ENCODE measurements at places on chromosomes 12 and 14.

- DNase-seq = no peak
Observed at GRCh38 chr14:73924337-73924736, 25.6 kb downstream of the FAM161B start.

GRCh38 chr12:27207615-27208413 lies 36.3 kb upstream of the STK38L start:
- DNase-seq = no peak

GRCh38 chr14:91237219-91237618 lies 7.3 kb downstream of the GPR68 start:
- DNase-seq = no peak

DNA sequence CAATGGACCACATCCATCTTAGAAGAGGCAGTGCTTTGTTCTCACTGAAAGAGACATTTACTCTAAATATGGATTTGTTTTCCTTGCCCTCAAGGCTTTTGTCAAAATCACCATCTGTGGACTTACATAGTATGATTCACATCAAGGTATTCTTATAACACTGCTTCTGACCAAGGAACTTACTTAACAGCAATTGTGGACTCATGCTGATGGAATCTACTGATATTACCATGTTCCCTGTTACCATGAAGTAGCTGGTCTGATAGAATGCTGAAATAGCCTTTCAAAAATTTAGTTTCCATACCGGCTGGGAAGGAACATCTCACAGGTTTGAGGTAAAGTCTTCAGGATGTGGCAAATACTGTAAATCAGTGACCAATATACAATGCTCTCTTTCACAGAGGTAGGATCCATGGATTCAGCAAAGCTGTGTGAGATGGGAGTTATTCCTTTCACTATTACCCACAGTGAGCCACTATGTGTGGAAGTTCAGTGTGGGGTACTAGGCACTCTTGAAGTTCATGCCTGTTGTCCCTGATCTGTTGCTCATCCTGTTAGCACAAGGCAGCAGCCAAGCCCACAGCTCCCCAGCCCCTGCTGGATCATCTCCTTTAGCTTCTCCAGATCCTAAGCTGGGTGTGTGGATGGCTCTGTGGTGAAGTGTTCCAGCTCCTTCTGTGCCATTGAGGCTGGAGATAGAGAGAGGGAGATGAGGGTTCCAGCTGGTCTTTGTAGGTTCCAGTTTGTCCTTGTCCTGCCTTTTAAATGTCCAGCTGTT lies 126.4 kb downstream of the ATP23 start:
- DNase-seq = no peak

GRCh38 chr12:33047666-33048065 lies 151.1 kb upstream of the PKP2 start:
- DNase-seq = no peak

DNA sequence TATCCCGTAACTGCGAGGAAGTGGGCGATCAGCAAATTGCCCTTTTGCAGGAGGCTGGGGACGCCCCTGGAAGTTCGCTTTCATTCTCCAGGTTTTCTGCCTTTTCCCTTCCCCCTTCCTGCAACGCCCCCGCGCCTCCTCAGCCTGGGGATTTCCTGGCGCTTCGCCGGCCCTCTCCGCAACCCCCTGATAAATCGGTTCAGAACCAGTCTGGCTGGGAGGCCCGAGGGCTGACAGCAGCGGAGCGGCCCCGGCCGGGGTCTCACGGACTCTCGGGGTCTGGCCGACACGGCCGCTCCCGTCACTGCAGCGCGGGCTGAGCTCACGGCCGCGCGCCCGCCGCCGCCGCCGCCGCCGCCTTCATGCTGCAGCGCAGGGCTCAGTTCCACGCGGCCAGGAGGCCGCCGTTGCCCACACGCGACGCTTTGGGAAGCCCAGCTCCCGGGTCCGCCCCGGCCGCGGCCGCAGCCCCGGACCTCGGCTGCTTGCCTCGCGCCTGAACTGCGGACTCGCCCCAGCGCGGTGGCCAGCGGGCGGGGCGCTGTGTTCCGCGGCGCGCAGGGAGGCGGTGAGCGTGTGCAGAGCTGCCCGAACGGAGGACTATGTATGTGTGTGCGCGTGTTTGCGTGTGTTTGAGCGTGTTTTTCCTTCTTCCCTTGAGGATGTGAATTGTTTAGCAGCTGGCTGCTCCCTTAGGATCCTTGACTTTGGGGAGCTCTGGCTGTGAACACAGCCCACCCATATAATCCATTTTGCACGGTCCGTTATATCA lies at the start of gene LRFN5:
Gene LRFN5, plus strand, starts transcription at position 345 of the 772 bp plus-strand sequence.
- DNase-seq = no peak

DNA sequence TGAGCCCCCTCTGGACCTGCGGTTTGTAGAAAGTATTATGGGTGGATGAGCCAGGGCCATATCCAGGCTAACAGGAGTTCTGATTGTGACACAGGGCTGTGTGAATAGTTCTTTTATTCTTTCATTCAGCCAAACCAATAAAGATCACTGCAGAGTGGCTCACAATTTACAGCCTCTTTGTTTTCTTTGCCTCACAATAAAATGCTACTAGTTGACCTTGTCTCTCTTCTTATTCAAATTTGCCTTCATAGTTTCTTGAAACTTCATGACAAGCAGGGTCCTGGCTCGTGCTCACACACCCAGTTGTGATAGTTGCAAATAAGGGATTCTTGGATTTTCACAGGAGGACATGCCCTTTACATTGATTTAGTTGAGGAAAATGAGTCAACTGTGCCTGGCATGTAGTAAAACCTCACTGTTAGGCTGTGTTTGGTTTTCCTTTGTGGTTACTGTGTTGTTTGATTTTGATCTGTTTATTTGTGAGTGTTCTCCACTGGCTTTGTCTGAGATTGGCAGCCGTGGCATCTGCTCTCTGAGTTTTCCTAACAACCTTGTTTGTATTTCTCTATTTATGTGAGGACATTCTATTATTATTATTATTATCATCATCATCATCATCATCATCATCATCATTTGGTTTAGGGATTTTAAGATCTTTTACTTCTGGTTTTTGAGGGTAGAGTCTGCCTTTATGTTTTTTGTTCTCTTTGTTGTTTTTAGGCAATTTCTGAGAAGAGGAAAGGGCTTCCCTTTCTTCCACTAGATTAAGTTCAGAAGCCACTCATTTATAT lies 2.7 kb upstream of the KRT6B start:
- no peak for DNase-seq

- DNase-seq = no peak
Observed at GRCh38 chr12:76260390-76260748, 87.8 kb downstream of the BBS10 start.

- DNase-seq = no peak
Observed at GRCh38 chr12:3771853-3772252, 18.9 kb upstream of the CRACR2A start.

GRCh38 chr14:100822013-100822412 lies 3.9 kb upstream of the MEG3 start:
- no peak for DNase-seq

GRCh38 chr12:104248444-104248843 lies 32.9 kb downstream of the TXNRD1 start:
- DNase-seq = no peak

- DNase-seq = no peak
Observed at GRCh38 chr12:112868459-112869041, 38.2 kb upstream of the OAS1 start.

DNA sequence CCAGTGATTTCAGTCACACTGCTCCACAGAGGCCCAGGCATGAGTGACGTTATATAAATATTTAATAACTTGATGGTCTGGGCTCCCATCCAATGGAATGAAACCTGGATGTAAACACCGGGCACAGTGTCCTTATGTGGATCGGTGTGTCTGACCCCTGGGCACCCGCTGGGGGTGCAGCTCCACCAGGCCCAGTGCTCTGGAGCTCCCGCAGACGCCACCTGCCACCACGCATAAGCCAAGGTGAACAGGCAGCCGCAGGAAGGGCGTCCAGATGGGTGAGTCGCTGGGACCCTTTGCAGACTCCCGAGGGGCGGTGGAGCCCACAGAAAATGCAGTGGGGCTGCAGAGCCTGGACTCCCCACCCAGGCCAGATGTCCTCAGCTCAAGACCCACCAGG lies 121.6 kb downstream of the SCARB1 start:
- DNase-seq = no peak

All from CD4-positive, alpha-beta T cell treated with Interleukin-21 for 1 hour (primary cell).